ENCODE measurements at places on chromosomes 4 and X.

GRCh38 chrX:51860679-51861078, 32.7 kb upstream of the MAGED1 start:
- peaks cover 5% of the 10 kb centered on the region for H3K27me3 ChIP-seq
- peaks cover 5% of the 10 kb centered on the region for H3K4me1 ChIP-seq
- H3K27ac ChIP-seq, result no peak overlapping the region
- peaks cover 25% of the 10 kb centered on the region for H3K36me3 ChIP-seq
- DNase-seq, result no peak

DNA sequence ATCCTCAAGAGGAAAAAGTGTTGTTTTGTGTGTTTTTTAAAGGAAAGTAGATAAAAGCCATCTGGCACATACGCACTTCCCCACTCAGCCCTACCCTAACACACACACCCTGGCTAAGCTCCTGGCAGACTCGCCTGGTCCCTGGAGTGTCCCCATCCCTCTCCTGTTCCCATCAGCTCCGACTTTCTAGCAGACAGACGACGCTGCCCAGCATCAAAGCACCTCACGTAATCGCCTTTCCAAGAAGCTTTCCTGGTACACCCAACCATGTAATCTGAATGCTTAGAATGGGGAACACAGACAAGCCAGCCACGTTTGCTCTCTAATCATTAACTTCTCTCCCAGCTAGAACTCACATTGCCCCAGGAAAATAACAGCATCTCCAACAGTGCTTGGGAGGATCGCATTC, 116.2 kb downstream of the AFAP1 start:
- no peaks in the 10 kb centered on the region for H3K27me3 ChIP-seq
- DNase-seq, result no peak
- no peak overlapping the region for H3K27ac ChIP-seq
- peaks cover 16% of the 10 kb centered on the region for H3K4me1 ChIP-seq

GRCh38 chr4:48315728-48316630, 25.4 kb upstream of the SLAIN2 start:
- H3K4me3 ChIP-seq, result no peak overlapping the region
- H3K4me1 ChIP-seq, result no peaks in the 10 kb centered on the region
- DNase-seq, result peak; percentile 28

- H3K4me3 ChIP-seq, result no peak overlapping the region
- no peaks in the 10 kb centered on the region for H3K27me3 ChIP-seq
- no peak for DNase-seq
These were observed 661.5 kb upstream of the FRG1 start for GRCh38 chr4:189279188-189279587.

DNA sequence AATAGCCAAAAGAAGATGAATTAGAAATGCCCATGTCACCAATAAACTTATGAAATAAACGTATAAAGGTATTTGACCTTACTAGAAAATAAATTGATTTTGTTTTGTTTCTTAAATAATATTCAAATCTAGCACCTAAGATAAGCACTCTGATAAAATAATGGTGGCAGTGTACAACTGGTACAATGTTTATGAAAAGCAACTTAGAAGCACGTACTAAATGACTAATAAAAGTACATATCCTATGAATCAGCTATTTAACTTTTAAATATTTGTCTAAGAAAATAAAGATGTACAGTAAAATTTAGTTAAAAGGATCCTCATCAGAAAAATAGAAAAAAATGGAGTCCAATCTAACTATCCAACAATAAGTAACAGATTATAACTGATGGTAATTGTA, 6.7 kb downstream of the MANBA start:
- H3K27ac ChIP-seq, result no peak overlapping the region
- peaks cover 5% of the 10 kb centered on the region for H3K36me3 ChIP-seq
- no peak for DNase-seq
- H3K4me1 ChIP-seq, result peaks cover 18% of the 10 kb centered on the region
- no peak overlapping the region for H3K4me3 ChIP-seq

- no peak for DNase-seq
- H3K27ac ChIP-seq, result no peak overlapping the region
- peaks cover 5% of the 10 kb centered on the region for H3K4me1 ChIP-seq
- no peaks in the 10 kb centered on the region for H3K27me3 ChIP-seq
- H3K36me3 ChIP-seq, result no peaks in the 10 kb centered on the region
- H3K4me3 ChIP-seq, result no peak overlapping the region
These were observed 70.7 kb downstream of the ANKRD50 start for GRCh38 chr4:124641715-124642381.

DNA sequence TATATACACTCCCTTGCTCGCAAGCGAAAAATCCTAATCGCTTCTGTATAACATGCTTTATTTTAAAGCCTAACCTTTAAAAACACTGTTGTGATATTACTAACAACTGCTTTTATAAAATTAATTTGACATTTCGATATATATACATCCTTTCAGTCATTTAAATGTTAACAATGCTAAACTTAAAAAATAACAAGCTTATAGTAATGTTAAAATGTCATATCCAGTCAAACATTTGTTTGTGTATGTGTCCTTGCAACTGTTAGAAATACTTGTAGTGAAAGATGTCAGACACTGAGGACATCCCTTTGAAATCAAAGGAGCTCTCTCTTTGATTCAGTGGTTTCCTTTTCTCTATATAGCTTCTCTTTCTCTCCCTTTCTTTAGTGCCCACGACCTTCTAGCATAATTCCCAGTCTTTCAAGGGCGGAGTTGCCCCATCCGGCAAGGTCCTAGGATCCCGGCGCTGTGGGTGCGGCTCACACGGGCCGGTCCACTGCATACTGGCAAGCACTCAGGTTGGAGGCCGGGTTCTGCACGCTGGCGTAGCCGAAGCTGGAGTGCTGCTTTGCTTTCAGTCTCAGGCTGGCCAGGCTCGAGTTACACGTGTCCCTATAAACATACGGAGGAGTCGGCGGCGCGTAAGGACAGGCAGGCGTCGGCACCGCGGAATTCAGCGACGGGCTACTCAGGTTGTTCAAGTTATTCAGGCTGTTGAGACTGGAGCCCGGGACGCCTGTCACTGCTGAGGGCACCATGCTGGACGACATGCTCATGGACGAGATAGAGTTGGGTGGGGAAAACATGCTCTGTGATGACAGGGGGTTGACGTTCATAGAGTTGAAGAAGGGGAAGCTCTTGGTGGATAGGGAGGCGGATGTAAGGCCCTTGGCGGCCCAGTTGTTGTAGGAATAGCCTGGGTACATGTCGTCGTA, 5.0 kb downstream of the PITX2 start:
- H3K27me3 ChIP-seq, result peaks cover 86% of the 10 kb centered on the region
- no peak overlapping the region for H3K27ac ChIP-seq
- no peak for DNase-seq

DNA sequence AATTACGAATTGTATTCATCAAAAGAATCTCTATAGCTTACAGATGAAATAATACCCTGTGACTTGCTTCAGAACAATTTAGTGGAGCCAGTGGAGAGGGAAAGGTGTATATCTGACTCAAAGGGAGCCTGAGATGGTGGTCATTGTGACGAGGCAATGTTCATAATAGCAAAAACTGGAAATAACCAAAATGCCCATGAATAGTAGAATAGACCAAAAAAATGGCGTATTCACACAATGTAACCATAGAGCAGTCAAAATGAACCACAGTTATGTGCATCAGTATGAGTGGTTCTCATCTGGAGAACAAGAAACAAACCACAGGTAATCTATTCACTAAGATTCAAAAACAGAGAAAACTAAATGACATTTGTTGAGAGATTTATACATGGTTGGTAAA, 125.3 kb upstream of the CLNK start:
- no peak overlapping the region for H3K27ac ChIP-seq
- H3K36me3 ChIP-seq, result no peaks in the 10 kb centered on the region
- no peak for DNase-seq

DNA sequence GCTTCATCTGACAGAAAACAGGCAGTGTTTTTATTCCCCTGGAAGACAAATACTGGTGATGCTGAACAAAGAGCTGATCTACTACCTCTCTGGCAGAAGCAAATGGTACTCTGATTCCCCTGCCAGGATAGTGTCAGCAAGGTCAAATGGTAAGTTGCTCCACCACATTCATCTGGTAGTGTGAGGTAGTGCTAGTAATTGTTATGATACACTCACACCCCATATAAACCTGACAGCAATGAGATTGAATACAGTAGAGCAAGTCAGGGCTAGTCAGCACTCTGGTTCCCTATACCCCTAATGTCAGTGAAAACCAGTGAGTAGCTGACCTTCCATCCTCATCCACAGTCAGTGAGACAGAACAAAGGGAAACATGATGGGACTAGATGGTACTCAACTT, 3.4 kb upstream of the SPIN4 start:
- peaks cover 17% of the 10 kb centered on the region for H3K27me3 ChIP-seq
- no peak for DNase-seq
- no peaks in the 10 kb centered on the region for H3K36me3 ChIP-seq

DNA sequence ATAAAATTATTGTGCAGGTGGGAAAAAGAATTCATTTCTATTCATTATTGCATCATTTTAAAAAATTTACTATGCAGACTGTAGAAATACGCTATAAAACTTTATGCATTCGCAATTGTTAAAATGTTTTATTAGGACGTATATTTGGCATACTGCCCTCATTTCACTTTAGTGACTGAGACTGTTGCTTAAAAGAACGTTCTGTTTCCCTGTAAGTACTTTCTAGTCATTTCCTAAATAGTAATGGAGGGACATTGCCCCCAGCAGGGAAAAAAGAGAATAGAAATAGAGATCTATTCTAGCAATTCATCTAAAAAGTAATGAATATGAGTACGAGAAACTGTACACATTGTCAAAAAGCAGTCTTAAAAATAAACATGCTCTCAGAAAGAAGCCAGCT, 1295.8 kb upstream of the TENM3 start:
- no peak for DNase-seq
- no peaks in the 10 kb centered on the region for H3K27me3 ChIP-seq
- H3K36me3 ChIP-seq, result no peaks in the 10 kb centered on the region
- no peak overlapping the region for H3K4me3 ChIP-seq
- no peaks in the 10 kb centered on the region for H3K4me1 ChIP-seq

DNA sequence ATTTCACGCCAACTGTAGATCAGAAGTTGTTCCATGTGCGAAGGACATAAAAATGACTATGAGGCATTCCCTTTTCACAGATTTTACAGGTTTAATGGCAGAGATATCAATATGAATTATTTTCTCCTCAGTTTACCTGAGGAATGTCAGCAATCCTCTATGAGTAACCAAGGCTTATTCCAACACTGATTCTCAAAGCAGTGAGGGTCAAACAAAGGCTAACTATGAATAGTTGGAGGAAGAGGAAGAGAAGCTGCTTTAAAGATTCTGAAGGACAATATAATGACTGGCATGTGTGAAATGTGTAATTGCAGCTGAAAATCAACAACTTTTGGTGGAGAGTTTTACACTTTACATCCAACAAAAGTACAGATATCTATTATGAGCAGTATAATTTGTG, 29.1 kb downstream of the NAF1 start:
- H3K27ac ChIP-seq, result no peak overlapping the region
- H3K4me1 ChIP-seq, result no peaks in the 10 kb centered on the region
- no peak for DNase-seq
- H3K4me3 ChIP-seq, result no peak overlapping the region
- peaks cover 13% of the 10 kb centered on the region for H3K36me3 ChIP-seq

DNA sequence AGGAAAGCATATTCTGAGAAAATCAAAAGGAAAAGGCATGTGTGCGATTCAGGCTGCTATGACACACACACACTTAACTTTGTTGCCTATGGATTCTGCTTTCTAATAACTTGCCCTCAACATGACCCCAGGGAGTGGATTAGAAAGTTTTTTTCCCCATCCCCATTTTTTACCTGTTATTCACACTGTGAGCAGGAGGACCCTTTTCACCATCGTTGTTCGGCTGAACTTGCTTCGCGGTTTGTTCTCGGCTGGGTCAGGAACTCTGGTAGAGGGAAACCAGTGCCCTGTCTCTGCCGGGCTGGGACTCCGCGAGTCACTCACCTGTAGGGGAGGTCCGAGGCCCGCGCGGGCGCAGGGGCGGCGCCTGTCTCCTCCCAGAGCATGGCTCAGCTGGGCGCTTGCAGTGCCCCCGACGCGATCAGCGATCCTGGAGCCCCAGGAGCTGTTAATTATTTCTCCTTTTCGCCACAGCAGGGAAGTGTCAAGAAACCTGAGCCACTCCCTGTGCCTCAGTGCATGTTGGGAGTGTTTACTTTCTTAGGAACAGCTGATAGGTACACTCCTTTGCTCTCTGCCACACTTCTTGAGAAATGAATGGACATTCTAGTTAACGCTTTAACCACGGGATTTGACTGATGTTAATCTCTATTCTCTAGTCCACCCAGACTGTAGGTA, at the start of gene RASSF6:
RASSF6 (minus strand) TSS at position 322 of the 678 bp plus-strand sequence. CDS start 8,641 bp downstream, outside the sequence.
- no peak within 1 kb of the TSS for H3K27ac ChIP-seq
- no peaks in the 10 kb centered on the region for H3K36me3 ChIP-seq
- H3K4me1 ChIP-seq, result peaks cover 9% of the 10 kb centered on the region
- peak within 1 kb of the TSS; percentile 74 for H3K4me3 ChIP-seq
- peak; percentile 7 for DNase-seq

DNA sequence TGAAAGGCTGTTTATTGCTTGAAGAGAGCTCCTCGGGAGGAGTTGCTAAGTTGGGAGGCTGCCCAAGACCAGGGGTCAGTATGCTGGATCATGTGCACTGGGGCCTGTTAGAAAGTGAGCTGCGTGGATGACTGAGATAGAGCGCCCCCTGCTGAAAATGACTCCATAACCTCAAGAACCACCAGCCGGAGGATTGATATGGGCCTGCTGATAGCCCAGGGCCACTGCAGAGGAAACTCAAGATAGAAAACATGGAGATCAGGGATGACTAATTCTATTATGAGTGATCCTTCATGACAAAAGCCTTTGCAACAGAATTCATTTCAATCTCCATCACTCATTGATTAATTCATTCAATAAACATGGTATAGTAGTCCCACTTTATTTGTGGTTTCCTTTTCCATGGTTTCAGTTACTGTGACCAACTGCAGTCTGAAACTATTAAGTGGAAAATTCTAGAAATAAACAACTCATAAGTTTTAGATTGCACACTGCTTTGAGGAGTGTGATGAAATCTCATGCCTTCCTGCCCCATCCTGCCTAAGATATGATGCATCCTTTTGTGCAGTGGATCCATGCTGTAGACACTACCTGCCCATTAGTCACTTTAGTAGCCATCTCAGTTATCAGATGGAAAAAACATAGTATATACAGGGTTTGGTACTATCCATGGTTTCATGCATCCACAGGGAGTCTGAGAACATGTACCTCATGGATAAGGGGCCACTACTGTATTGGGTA, 126.7 kb upstream of the MBNL3 start:
- H3K27ac ChIP-seq, result no peak overlapping the region
- DNase-seq, result peak; percentile 48
- H3K36me3 ChIP-seq, result no peaks in the 10 kb centered on the region

DNA sequence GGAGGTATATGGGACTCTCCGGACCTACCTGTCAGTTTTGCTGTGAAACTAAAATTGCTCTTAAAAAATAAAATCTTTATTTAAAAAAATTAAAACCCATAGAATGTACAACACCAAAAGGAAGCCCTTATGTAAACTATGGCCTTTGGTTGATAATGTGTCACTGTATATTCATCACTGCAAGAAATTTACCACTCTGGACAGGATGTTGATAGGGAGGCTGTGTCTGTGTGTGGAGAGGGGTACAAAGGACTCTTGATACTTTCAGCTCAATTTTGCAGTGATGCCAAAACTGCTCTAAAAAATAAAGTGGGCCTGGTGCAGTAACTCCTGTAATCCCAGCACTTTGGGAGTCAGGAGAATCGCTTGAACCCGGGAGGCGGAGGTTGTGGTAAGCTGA, 2.9 kb upstream of the ZMYM3 start:
- H3K4me3 ChIP-seq, result no peak overlapping the region
- H3K27ac ChIP-seq, result no peak overlapping the region
- no peaks in the 10 kb centered on the region for H3K27me3 ChIP-seq
- peaks cover 1% of the 10 kb centered on the region for H3K36me3 ChIP-seq
- H3K4me1 ChIP-seq, result peaks cover 22% of the 10 kb centered on the region

GRCh38 chrX:69238887-69239231, 73.6 kb upstream of the PJA1 start:
- peaks cover 29% of the 10 kb centered on the region for H3K27me3 ChIP-seq
- H3K4me1 ChIP-seq, result no peaks in the 10 kb centered on the region
- no peak overlapping the region for H3K27ac ChIP-seq
- no peak overlapping the region for H3K4me3 ChIP-seq
- no peaks in the 10 kb centered on the region for H3K36me3 ChIP-seq
- DNase-seq, result no peak
